Smooth muscle cell of the umbilical artery (primary cell): ENCODE measurements at places on chromosomes 7 and 10. TPM values are rescaled to one million over a fixed set of nuclear protein-coding genes. Genes with fewer than 3 reads are reported as not detected.

The LEP gene
- total RNA-seq, result not detected in 2 replicates

The ATP6V1F gene
- total RNA-seq, result 106 and 147 TPM in 2 replicates

The HKDC1 gene
- total RNA-seq, result 0.59 and 1.9 TPM in 2 replicates

The JMJD1C gene
- total RNA-seq, result 60.6 and 89.4 TPM in 2 replicates

The CRPPA gene
- 1.7 and 2.7 TPM in 2 replicates for total RNA-seq

The EPDR1 gene
- total RNA-seq, result 21.7 and 32.8 TPM in 2 replicates

The PRLHR gene
- not detected in 2 replicates for total RNA-seq

The PPP1R17 gene
- total RNA-seq, result not detected in 2 replicates

The SCART1 gene
- 1.5 and 2.7 TPM in 2 replicates for total RNA-seq

The TSPAN33 gene
- 0.09 and 1.2 TPM in 2 replicates for total RNA-seq

The TAC1 gene
- total RNA-seq, result not detected in 2 replicates

The ARF5 gene
- total RNA-seq, result 64.4 and 89.1 TPM in 2 replicates

The GBX1 gene
- total RNA-seq, result not detected in 2 replicates

The SMNDC1 gene
- 8.3 and 12.0 TPM in 2 replicates for total RNA-seq

The LHPP gene
- 12.4 and 17.5 TPM in 2 replicates for total RNA-seq

The PDE6C gene
- total RNA-seq, result not detected in 2 replicates

The OR13A1 gene
- not detected in 2 replicates for total RNA-seq

The VWDE gene
- 0.09 and 0.30 TPM in 2 replicates for total RNA-seq

The GPNMB gene
- total RNA-seq, result 37.2 and 104 TPM in 2 replicates

The ZNF503 gene
- 6.7 and 7.7 TPM in 2 replicates for total RNA-seq

The GUSB gene
- 16.0 and 17.8 TPM in 2 replicates for total RNA-seq

The RNF133 gene
- total RNA-seq, result 0.30 and 0.74 TPM in 2 replicates

The CTBP2 gene
- 60.3 and 105 TPM in 2 replicates for total RNA-seq

The CFAP70 gene
- 0.97 and 1.5 TPM in 2 replicates for total RNA-seq

The JCAD gene
- total RNA-seq, result 51.0 and 91.2 TPM in 2 replicates

The PLAU gene
- 56.4 and 266 TPM in 2 replicates for total RNA-seq

The SPACDR gene
- 0.30 and 1.5 TPM in 2 replicates for total RNA-seq

The PHTF2 gene
- 27.6 and 42.4 TPM in 2 replicates for total RNA-seq

The DMBT1 gene
- total RNA-seq, result not detected in 2 replicates

The LIPK gene
- total RNA-seq, result not detected in 2 replicates
